ENCODE measurements at places on chromosomes 11 and 22. TPM values are rescaled to one million over a fixed set of nuclear protein-coding genes. Genes with fewer than 3 reads are reported as not detected.

FLRT1 gene
- total RNA-seq = 0.17 TPM

MTFP1 gene
- total RNA-seq = 4.6 TPM

- no peak for DNase-seq
Observed at GRCh38 chr22:25933158-25933788, 191.3 kb downstream of the MYO18B start.

DNA sequence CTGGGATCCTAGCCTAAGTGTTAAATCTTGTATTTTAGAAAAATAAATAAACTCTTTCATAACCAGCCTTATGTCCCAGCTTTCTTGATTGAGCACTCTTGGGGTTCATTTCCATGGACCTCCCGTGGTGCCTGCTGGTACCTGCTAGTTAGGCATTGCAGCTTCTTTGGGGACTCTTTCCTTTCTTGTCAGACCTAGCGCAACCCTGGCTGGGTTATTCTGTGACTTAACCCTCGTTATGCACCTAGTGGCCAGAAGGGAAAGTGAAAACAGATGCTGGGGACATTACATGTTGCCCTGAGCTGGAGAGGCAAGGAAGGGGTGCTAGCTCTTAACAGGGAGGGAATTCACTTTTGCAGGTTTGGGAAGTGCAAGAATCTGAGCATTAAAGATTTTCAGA is 46.8 kb downstream of the APIP start:
- no peak for DNase-seq

DNA sequence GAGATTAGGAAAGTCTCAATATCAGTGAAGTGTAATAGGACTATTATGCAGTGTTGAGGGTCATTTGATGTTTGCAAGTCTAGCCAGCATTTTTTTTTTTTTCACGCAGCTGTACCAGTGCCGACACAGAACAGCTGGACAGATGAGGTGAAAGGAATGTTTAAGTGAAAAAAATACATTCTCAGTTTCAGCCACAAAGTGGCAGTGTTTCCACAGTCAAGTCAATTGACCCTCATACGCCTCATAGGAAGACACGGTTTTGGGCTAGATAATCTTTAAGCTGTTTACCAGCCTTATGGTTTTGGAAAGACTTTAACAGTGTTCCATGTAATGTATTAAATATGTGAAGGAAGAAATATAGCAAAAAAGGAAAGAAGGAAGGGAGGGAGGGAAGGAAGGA is 349.9 kb upstream of the ANO3 start:
- DNase-seq = peak; percentile 92

DNA sequence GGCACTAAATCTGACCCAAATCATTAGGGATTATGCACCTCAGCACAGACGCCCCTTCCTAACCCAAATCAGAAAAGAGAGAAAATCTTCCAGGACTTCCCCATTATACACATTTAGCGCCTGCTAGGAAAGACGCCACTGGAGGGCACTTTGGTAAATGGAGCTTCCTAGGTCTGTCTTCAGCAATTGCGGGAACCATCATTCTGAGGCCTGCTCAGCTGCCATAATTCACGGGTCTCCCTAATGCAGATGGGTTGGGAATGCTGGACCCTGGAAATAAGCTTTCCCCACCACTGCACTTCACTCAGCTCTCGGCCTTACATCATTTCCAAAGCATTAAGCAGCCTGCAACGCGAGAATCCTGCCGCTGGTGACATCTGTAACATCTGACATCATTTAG is 86.2 kb upstream of the OPCML start:
- DNase-seq = no peak

- DNase-seq = peak; percentile 80
Observed at GRCh38 chr22:29480512-29481264, 670 bp downstream of the NEFH start.

DNA sequence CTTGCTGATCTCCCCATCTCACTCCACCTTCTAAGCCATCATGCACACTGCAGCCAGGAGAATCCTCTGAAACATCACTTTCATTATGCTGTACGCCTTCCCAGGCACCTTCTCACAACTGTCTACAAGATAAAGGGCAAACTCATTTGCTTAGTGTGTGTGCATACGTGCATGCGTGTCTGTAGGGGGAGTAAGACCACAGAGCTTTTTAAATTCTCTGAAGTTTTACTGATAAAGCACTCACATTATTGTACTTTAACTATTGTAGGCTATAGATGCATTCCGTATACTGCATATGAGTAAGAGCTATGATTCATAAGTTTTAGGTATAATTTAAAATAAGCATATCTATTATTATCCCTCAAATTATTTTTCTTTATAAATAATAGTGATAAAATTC is 15.3 kb upstream of the ANKK1 start:
- DNase-seq = no peak

GRCh38 chr11:61049063-61049377 is 53.3 kb upstream of the CD5 start:
- no peak for DNase-seq

Measured in fibroblast of lung (primary cell).